ENCODE measurements at places on chromosomes 2 and 18. TPM values are rescaled to one million over a fixed set of nuclear protein-coding genes. Genes with fewer than 3 reads are reported as not detected.

GRCh38 chr2:32427672-32428610, 71.1 kb downstream of the BIRC6 start:
- DNase-seq: no peak

- no peak for DNase-seq
Observed at GRCh38 chr2:101741775-101742520, 44.4 kb downstream of the MAP4K4 start.

TMEM163 gene
- 0.86 TPM for polyA plus RNA-seq

RBKS gene
- 1.1 TPM for polyA plus RNA-seq
